ENCODE measurements at places on chromosomes 7 and 10.

- peak; percentile 66 for DNase-seq
Observed at GRCh38 chr7:116173051-116174028, 37.0 kb upstream of the TES start.

GRCh38 chr10:18561861-18562551, 89.4 kb downstream of the NSUN6 start:
- DNase-seq: no peak

DNA sequence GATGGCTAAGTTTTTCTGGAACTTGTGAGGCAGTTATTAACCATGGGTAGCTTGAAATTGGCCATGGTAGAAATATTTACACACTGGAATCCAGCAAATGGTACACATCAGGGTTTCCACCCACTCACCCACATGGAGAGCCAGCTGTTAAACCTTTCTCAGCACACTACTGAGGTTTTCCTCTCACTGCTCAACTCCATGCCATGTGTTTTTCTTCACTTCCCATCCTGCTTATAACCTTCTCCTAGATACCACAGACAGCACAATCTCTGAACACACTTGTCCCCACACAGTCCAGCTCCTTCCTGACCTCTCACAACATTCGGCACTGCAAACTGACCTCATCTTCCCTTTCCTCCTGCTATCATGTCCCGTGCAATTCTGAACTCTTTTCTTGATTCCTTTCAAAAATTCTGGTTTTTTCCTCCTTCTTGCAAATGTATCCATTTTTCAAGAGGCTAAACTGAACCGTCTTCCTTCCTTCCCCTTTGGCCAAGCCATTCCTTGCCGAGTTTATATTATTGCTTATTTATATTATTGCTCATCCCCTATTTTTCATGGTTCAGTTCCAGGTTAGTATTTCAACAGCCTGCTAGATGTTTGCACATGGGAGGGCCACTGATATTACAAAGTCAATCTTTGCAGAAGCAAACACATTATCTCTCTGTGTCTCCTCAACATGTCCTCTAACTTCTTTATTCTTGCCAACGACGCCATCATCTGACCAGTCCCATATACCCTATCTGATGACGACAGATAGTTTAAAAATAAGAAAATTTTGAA, 606.4 kb downstream of the SORCS1 start:
- no peak for DNase-seq

DNA sequence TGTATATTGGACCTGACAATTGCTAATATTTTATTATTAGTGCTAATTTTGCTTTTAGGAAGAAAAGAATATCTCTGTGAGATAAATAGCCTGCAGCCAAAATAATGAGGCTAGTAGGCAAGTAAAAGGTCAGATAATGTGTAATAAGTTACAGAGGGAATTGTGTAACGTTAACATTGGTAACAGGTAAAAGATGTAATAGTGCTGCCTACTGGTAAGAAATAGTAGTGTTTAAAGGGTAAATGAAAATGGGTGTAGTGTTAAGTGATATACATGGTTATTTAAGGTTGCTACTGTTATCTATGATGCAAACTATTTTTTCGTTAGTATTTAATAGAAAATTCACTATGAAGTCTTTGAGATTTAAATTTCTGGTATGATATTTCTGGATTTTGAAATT, 9.2 kb upstream of the FOXP2 start:
- peak; percentile 56 for DNase-seq

- DNase-seq: peak; percentile 99
Observed at GRCh38 chr7:100369105-100369504, 4.2 kb upstream of the PILRA start.

- no peak for DNase-seq
Observed at GRCh38 chr7:1948301-1948796, 278.3 kb downstream of the ELFN1 start.

DNA sequence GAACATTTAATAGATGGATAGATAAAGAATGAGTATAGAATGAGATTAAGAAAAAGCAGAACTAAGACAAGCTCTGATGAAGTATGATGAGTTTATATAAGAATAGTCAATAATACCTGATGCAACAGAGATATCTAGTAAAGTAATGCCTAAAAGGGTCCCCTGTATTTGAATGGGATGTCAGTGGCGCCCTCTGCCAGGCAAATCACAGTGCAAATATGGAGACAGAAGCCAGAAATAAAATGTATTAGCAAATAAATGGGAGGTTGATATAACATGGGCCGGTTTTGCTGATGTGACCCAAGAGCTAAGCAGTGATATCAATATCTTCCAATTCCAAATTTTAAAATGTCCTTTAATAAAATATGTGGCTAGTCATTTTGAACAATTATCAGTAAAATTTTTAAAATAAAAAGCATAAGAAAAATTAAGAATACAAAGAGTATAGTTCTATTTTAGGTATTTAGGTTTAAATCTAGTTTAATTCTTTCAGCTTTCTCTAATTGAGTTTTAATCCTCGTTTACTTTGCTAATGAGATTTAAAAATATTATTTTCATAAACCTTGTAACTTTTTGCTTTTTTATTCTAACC, 62.6 kb downstream of the ADK start:
- DNase-seq: peak; percentile 76

- DNase-seq: peak; percentile 83
Observed at GRCh38 chr10:50362547-50363125, 111.3 kb upstream of the ASAH2 start.

GRCh38 chr10:124607693-124608092, 136.5 kb downstream of the FAM53B start:
- DNase-seq: no peak

DNA sequence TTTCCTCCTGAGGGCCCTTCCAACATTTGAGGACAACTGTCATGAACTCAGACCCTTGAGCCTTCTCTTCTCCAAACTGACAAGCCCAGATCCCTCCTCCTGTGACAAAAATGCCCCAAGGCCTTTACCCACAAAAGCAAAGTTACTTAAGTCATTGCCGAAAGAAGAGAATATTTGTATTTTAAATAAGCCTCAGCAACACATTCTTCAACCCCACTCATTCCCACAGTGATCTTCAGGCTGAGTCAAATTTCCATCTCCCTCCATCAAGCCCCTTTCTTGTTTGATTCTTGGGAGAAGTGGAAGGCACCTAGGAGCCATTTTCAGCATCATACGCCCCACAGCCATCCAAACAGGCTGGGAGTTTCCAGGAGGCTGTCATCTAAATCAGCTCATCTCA, 150.8 kb upstream of the PDE1C start:
- DNase-seq: no peak

GRCh38 chr10:71396084-71396710, 523 bp upstream of the CDH23 start:
- DNase-seq: no peak

DNA sequence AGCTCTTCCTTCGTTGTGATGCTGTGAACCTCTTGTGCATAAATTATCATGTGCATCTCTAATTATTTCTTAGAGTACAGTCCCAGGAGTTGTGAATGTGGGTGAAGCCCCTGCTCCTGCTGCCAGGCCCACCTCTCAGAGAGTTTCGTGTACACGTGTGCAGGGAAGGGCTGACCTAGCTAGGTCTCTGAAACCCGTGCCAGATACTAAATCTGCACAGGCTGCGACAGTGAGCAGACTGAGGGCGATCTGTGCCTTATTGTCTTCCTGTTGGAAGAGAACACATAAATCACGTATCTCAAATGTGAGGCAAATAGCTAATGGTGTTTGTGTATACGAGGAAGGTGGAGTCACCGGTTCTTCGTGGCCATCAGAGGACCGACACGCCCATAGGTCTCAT, 71.8 kb upstream of the DNAJB6 start:
- DNase-seq: no peak

- no peak for DNase-seq
Observed at GRCh38 chr7:66246554-66247171, 41.5 kb downstream of the TPST1 start.

DNA sequence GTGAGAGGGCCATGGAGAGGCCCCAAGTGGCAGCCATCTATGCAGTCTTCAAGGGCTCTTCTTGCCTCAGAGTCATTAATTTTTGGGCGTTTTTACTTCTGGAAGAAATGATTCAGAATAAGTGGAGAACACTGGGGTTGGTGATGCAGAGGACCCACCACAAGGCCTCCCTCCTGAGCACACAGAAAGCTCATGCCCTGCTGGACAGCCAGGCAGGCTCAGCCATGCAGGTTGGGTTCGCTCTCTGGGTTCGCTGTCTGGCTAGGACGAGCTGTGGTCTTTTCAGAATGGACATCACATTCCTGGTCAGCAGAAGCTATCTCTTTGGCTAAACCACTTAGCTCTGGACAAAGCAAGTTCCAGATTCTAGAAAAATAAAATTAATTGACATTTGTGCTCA, 480.8 kb downstream of the RPS24 start:
- DNase-seq: no peak

DNA sequence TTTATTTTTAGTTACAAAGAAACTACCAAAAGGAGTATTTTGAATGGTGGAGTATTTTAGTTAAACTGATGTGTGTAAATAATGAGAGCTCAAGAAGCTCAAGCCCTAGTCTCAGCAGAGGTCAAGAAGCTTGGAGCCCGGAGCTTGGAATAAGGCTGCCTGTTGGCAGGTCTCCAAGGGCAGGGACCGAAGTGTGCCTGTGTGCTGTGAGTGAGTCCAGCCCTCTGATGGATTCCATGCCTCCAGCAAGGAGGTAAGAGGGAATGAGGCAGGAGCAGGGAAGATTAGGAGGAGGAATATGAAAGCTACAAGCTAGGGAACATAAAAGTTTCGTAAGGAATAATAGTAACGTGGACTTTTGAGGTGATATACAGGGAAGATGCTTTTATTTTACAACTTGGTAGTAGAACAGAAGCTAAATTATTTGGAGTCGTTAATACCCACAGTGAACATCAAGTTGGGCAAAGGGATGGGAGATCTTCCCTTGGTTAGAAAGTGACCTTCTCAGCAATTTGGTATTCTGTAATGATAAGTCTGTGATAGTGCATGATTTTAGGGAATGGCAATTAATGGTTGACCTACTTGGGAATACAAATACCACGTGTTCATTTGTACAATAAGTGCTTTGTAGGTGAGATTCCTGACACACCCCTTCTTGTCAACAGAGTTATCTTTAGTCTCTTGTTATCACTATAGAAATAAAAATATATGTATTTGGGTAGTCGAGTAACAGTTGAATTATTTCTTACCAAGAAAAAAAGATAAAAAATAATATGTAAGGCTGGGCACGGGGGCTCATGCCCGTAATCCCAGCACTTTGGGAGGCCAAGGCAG, 4.6 kb downstream of the SEC23IP start:
- no peak for DNase-seq

DNA sequence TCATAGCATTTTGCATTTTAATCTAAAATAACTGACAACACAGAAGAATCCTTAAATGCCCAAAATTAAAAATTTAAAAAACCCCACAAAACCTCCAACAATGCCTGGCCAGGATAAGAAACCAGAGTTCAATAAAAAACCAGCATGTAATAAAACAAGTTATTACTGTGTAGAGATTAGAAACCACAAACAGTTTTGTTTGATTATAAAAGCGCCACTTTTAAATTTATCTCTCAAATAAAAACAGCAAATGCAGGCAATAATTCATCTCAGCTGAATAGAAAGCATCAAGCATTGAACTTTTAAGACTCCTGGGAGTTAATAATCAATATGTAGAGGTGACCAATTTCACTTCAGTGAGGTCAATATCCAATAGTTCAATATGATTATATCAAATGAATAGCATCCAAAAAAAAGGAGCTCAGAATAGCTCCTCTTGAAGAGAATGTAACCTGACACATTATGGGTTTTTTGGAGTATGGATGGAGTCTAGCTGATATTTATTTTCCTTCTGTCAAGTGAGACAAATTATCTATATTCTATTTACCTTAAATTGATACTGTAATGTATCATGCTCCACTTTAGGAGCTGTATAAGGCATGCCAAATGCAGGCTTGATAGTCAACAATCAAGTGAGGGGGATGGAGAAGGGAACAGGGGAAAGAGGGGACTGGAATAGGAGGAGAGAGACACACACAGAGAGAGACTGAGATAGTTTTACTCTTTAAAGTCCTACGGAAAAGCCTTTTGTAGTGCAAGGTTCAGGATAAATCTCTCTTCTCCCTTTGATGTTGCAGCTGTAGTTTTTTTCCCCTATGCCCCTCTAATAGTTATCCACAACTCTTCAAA, 130.9 kb downstream of the RSU1 start:
- DNase-seq: no peak

GRCh38 chr7:149245244-149245643, 5.8 kb downstream of the ZNF212 start:
- DNase-seq: no peak

- DNase-seq: peak; percentile 1
Observed at GRCh38 chr7:41578700-41579099, 124.2 kb downstream of the INHBA start.

DNA sequence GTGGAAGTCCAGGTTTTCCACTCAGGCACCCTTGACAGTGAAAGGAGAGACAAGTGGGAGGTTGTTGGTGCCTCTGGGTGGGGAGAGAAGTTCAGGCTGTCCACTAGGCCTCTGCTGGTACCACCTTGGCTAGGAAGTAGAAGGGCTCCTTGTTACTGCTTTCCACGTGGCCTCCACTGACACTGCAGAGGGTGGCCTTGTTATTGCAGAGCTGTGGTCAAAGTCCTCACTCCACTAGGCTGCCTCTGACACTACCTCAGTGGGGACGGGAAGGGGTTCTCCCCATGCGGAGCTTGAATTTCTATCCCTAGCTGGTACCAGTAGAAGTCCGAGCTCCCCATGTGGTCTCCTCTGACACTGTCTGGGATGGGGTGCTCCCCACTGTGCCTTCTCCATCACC, 14.9 kb upstream of the STOX1 start:
- no peak for DNase-seq

- no peak for DNase-seq
Observed at GRCh38 chr10:43116596-43116995, 21.6 kb upstream of the CSGALNACT2 start.

DNA sequence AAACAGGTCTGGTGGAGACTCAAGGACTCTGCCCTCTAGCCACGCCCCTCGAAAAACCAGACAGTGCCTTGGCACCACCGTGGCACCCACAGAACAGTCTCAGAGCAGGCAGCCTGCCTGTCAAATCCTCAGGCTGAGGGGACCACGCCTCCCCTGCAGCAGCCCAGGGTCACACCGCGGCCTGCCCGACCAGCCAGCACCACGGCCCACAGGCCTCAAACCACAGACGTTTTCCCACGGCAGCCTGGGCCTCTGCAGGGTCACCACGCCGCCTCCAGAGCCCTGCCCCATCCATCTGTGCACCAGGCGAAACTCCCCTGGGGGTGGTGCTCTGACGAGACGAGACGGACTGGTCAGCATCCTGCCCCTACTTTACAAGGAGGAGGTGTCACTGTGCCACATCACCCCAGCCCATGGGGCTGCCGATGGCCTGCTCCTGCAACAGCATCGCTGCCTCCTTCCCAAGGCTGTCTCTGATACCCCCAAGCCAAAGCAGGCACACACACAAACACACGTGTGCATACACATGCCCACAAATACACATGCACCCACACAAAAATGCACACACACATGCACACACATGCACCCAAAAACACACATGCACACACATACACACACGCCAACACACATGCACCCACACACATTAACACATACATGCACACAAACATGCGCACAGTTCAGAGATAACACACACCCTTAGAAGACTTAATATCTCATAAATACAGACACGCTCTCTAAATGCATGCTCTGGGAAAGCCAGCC, 24.6 kb downstream of the PAPOLB start:
- DNase-seq: no peak

GRCh38 chr10:119494236-119495020, 48.1 kb downstream of the RGS10 start:
- peak; percentile 26 for DNase-seq
